ENCODE measurements at places on chromosomes 16 and 17.

- no peak for DNase-seq
Observed at GRCh38 chr16:31190818-31191444, 11.0 kb downstream of the FUS start.

DNA sequence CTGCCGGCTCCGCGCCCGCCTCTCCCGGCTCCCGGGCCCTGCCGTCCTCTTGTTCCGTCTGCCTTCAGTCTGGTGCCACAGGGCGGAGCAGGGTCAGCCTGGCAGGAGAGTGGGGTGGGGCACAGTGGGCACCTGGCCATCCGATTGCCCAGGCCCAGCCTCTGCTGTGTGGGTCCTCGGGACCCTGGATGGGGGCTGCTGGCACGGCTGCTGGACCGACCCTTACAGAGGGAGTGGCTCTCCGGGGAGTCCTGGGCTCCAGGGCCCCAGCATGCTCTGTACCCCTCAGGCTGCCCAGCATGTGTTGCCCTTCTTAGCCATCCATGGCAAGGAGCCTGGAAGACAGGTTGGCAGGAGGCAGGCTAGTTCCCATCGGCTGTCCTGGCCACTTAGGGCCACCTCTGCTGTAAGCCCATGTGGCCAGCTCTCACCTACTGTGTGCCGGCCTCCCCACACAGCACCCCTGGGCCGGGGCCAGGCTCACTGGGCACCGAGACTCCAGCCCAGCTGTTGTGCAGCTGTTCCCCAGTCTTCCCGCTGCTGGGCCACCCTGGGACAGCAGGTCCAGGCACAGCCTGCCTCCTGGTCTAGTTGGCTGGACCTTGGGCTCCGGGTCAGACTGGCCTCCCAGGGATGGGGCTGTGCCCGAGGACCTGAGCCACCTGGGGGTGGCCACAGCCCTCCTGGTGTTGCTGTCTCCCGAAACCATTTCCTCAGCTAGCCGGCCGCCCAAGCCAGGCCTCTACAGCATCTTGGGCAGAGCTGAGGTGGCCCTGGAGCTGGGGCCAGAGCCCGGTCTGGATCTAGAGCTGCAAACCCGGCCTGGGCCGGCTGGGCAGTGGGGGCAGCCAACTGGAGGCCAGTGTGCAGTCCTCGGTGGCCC is 24.9 kb downstream of the BAHCC1 start:
- DNase-seq, result no peak

DNA sequence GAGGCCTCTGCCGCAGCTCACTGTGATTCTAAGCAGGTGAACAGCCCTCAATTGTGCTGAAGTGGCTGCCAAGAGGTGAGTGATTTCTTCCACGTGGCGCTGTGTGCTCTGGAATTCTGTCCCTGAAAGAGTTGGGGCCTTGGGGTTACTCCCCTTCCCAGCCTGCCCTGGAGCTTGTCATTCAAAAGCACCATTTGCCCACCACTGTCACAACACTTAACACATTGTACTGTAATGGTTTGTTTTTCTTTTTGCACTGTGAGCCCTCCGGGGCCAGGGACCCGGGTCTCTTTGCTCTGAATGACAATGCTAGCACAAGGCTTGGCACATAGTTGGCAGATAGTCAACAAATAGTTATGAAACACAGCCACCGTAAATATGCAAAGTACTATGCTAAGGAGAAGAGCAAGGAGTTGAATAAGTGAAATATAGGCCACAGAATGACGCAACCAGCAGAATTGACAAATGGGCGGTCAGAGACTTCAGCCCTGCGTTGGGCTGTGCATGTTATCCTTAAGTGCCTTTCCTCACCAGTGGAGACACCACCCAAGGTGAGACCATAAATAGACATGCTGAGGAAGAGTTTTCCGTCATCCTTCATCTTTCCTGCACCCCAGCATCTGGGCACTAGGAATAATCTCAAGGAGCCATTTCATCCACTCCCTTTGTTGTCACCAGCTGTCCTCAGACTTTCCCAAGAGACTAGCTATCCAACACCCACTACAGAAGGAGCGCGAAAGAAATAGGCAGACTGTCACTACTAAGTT is 112.0 kb upstream of the DNAH9 start:
- DNase-seq, result no peak

DNA sequence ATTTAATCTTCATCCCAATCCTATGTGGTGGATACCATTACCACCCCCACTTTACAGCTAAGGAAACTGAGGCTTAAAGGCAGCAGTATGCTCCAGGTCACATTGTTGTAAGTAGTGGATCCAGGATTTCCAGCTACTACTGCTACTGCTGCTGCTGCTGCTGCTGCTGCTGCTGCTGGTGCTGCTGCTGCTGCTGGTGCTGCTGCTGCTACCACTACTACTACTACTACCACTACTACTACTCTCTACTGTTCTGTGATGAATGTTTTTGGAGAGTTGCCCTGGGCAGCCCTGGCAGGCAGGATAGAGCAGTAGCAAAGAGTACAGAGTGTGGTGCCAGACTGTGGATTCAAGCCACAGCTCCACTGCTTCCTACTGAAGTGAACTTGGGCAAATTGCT is 49.3 kb upstream of the SLC12A3 start:
- no peak for DNase-seq

DNA sequence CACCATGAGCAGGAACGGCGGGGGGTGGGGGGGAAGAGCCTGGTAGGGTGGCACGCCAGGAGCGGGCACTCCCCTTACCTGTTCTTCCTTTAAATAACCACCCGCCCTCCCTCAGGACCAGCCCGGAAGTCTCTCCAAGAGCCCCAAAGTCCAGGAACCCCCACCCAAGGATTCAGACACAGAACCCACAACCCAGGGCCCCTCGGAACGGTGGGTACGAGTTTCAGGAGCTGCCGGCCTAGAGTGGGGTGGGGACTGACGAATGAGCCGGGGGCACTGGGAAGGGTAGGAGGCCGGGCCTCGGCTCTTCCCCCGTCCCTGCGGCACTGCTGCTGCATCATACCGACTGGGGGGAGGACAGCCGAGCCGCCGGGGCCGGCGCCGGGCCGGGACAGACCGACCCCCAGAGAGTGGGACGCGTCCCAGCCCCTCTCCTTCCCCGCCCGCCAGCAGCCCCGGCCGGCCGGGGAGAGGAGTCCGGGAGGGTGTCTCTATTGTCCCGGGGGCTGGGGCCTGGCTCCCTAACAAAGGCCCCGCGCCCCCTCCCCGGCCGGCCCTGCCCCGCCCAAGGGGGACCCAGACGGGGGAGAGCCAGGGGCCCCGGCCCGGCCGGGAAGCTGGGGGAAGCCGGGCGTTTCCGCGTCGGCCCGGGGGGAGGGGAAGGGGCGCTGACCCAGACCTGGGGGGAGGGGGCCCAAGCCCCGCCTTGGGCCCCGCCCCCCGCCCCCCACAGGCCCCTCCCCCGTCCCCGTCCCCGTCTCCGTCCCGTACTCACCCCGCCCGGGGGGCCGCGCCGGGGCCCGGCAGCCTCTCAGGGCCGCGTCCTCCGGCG is 747 bp downstream of the ATXN7L3 start:
- no peak for DNase-seq

DNA sequence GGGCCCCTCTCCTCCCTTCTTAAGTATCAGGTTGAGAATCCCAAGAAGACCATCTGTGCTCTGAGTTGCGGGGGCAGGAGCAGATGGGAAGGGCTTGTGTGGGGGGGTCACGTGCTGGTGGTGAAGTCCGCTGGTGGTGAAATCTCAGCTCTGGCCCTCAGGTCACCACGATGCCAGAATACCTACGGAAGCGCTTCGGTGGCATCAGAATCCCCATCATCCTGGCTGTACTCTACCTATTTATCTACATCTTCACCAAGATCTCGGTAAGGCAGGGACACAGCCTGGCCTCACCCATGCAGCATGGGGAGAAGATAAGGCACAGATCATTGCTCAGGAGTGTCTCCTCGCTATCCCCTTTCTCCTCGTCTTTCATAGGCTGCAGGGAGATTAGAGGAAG is 29.7 kb downstream of the SLC5A11 start:
- no peak for DNase-seq

GRCh38 chr17:81737947-81738800 is 26.1 kb downstream of the SLC25A10 start:
- DNase-seq, result no peak

DNA sequence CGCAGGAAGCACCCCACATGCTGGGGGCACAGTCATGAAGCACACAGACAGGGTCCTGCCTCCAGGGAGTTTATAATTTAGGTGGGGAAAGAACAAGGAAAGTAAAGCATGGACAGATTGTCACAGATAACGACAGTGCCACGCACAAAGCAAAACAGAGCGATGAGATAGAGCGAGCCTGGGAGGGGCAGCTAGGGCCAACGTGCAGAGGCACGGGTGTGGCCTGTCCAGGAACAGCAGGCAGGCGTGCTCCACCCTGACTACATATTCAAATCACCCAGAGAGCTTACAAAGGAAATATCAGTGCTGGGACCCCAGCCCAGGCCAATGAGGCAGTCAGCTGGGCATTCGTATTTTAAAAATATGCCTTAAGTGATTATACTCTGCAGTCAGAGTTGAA is 16.8 kb downstream of the LGALS9 start:
- DNase-seq, result no peak

- no peak for DNase-seq
Observed at GRCh38 chr17:3983606-3984484, 19.6 kb upstream of the ATP2A3 start.

DNA sequence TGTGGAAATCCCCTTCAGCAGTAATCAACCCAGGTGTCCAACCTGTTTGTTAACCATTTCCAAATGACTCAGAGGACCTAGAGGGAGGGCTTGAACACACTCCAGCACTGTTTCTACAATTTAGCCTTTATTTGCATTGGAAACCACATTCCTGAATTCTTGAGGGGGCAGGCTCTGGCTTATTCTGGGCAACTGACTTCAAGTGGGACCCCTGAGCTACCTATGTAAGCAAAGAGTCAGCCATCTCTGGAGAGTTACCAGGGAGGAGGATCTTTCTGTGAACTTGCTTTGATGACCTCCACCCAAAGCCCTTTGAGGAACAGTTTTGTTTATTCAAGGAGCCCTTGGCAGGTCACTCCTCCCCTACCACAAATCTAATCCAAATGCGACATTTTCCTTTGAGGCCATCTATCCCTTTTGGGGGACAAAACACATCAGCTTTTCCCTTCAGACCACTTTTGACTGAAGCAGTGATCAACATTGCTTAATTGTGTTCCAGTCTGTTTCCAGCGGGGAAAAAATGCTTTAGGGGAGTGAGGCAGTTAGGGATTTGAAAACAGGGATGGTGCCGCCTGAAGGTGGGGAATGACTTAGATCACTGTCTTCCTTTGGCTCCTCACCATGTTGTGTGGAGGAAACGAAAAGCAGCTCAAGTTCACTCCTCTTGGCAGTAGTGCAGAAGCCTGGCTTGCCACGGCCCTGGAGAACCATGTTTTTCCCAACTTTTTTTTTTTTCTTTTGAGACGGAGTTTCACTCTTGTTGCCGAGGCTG is 46.2 kb downstream of the TUBD1 start:
- no peak for DNase-seq
